Common myeloid progenitor, CD34-positive (primary cell): ENCODE measurements at places on chromosomes 2 and 18.
A peak's percentile ranks its signal among the peaks of the same experiment; 100 is the strongest.

DNA sequence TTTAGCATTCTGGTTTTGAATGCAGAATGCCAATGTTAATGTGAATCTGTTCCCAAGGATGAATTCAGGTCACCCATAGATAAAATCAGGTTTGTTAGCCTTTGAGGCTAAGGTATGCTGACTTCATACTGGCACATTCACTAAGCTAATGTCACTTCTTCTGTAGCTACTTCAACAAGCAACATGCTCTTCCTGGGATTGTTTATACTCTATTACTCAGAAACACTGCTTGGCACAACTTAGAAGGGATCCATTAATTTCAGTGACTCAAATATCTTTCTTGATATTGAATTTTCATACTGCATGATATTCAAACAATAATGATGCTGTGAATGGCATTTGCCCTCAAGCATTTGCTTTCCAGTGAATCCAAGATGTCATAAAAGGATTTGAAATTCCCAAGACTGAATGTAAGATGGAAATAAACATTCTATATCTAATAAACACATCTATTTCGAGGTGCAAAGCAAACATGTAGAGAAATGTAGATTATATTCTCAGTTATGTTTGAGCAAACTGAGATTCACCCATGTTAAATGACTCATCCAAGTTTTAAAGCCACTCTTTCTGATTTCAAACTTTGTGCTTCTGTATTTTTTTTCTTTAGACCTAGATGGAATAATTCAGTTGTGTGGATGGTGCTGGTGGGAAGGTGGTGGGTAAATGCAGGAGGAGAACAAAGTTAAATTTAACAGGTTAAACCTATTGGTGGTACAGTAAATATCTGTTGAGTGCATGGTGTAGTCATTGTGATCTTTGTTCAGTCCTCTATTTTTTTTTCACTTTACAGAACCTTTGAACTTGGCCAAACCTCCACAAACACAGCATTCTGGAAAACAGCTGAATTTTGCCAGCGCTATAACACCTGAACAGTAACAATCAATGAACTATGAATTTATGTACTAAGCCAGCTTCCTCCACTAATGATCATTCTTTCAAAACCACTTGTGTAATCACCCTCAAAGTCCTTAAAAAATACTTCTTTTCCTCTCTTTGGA lies 162.1 kb upstream of the XIRP2 start:
- no peak for DNase-seq

- no peak for DNase-seq
These were observed 42.6 kb upstream of the DSC1 start for GRCh38 chr18:31205273-31205672.

GRCh38 chr2:115199966-115200365 lies 757.5 kb downstream of the DPP10 start:
- DNase-seq: no peak

DNA sequence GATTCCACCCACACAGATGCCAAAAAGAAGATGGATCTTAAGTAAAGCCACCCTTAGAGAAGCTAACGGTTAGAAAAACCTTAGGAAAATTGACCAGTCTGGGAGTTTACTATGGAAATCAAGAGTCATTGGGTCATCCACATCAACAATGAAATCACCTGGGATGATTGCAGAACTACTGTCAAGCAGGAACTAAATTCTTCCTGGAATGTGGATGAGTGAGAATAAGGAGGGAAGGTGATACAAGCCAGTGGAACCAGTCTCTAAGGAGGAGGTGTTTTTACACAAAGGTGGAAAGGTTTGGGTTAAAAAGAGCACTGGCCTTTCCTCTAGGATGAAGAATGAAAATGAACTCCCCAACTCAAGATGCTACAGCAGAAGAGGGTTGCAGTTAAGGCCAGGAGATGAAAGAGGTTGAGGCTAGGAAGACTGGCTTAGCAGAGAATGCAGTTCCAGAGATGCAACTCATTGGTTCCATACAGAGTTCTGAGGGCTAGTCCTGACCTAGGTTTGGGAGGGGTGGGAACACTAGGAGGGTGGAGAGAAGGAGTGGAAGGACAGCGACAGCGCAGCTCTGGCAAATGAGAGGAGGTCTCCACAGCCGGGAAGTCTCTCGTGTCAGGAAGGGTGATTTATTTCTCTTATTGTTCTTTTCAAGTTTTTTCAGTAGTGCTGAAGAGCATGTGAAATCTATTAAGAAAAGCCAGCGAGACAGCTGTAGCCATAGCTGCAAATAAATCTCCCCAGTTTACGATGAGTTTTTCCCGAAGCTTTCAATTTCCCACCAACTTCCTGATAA lies 27.7 kb upstream of the KDM3A start:
- peak; percentile 34 for DNase-seq

GRCh38 chr2:217079165-217079564 lies 219.3 kb upstream of the TNP1 start:
- no peak for DNase-seq

- no peak for DNase-seq
These were observed 482.2 kb downstream of the SPAG16 start for GRCh38 chr2:213766465-213766901.

DNA sequence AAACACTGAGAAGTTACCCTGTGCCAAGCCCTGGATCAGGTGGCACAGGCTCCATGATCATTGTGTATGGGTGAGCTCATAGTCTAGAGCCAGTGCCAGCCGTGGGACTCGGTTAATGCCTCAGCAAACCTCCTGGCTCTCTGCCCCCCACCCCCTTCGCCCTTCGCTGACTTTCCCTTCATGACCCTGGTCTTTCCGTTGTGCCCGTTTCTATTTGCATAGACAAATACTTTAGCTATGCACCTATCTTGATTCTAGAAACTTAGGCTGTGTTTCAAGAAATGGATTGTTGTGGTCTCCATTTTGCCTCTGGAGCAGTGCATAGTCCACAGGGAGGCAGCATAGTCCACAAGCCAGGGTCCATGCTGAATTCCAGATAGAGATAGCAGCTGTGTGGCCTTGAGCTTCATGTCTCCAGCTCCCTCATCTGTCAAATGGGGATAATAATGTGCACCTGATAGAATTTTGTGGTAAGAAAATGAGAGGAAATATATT lies 44.8 kb upstream of the KDM3A start:
- DNase-seq: peak; percentile 25
